ENCODE measurements at places on chromosomes 11 and 22.

- no peak for DNase-seq
These were observed 391.6 kb upstream of the CCDC90B start for GRCh38 chr11:83677730-83678129.

- no peak for DNase-seq
These were observed 111.0 kb upstream of the APOA1 start for GRCh38 chr11:116948391-116948790.

GRCh38 chr11:36409152-36409816, 100.8 kb downstream of the TRAF6 start:
- DNase-seq, result no peak

GRCh38 chr22:50303848-50304527, 3.5 kb downstream of the PLXNB2 start:
- DNase-seq, result no peak

DNA sequence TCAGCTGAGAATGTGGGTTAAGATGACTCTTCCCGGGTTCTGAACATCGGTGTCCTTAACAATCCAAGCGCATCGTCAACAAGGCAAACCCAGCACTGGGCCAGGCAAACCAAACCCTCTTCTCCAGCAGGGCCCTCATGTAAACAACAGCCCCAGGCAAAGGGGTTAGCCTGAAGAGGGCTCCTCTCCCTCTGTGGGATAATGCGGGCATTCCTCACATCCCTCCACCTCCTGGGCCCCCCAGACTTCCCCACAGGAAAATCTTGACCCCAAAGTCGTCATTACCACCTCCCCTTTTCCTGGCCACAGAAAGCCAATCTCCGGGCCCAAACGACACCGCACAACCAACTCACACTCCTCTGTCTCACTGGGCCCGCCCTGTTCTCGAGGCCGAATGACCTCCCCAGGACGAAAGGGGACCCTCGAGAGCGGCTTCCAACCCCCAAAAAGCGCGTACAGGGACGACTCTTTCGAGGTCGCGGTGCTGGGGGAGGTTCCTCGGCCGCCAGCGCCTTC, 566 bp downstream of the DDB1 start:
- no peak for DNase-seq

DNA sequence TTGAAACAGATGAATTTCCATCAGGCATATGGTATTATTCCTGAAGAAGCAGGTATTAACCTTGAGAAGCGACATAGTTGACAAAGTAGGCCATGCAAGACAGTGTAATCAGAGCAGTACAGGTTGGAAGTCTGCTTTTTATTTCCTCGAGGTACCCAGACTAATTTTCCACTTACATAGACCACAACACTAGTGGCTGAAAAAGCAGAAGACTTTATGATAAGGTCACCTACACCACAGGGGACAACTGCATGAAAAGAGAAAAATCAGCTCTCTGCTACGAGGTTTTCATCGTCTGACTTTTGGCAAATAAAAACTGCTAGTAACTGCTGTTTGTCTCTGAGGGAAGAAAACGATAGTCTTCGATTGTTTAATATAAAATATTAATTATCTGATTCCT, 77.5 kb downstream of the CNTN5 start:
- DNase-seq, result no peak

DNA sequence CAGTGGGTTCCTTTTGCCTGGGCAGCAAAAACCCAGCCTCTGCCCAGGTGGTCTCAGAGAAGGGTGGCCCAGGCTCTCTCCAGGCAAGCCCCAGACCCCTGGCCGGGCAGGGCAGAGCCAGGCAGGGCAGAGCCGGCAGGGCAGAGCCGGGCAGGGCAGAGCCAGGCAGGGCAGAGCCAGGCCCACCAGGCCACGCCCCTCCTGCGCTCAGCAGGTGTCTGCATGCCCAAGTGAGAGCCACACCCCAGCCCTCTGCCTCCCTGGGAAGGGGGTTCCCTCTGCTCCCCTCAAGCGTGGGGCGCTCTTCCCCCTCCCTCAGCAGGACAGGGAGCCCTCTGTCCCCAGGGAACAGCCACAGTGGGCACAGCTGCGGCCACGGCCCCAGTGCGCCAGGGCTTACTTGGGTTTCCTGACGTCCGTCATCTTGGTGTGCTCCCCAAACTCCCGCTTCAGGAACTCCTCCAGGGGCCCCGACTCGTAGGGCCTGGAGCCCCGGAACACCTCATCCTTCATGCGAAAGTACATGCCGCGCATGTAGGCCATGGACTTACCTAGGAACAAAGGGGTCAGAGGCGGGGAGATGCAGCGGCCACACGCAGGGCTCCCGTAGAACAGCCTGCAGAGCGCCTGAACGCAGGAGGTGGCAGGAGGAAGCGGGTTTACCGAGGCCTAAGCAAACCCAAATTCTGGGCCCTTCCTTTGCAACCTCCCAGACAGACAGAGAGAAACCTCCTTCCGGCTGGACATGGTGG, 10.1 kb upstream of the BAIAP2L2 start:
- no peak for DNase-seq

DNA sequence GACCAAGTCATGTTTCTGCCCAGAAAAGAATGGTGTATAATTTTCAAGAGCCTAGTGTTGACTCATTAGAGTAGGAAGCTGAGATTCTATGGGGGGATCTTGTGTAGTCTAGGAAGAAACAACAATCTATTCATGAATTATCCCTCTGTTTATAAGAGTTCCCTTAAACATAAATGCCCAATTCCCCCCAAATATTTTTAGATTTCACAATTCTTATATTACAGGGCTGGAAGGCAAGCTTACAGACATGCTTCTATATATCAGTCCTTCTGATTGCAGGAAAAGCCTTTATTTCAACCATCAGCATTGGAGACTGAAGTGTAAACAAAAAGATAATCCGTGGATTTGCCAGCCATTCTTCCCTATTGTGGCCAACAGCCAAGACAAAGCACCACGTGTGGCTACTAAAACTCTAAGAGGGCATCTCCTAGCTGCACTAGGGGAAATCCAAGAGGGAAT, 71.4 kb downstream of the NAT10 start:
- DNase-seq, result no peak

DNA sequence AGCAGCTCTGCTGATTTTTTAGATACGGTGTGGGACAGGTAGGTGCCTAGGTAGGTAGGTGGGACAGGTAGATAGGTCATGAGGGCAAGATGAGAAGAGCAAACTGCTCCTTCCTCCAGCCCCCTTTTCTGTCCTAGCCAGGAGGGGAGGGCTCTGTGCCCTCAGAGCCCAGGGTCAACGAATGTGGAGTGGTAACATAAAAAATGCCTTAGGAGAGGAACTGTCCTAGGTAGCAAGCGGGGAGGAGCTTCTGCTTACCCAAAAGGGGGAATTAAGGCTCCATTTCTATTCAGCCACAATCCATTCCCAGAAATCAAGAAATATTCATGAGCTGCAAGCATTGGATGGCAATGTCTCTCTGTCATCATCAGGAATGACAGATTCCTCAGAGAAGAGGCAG, 234.8 kb downstream of the GRIK4 start:
- no peak for DNase-seq

DNA sequence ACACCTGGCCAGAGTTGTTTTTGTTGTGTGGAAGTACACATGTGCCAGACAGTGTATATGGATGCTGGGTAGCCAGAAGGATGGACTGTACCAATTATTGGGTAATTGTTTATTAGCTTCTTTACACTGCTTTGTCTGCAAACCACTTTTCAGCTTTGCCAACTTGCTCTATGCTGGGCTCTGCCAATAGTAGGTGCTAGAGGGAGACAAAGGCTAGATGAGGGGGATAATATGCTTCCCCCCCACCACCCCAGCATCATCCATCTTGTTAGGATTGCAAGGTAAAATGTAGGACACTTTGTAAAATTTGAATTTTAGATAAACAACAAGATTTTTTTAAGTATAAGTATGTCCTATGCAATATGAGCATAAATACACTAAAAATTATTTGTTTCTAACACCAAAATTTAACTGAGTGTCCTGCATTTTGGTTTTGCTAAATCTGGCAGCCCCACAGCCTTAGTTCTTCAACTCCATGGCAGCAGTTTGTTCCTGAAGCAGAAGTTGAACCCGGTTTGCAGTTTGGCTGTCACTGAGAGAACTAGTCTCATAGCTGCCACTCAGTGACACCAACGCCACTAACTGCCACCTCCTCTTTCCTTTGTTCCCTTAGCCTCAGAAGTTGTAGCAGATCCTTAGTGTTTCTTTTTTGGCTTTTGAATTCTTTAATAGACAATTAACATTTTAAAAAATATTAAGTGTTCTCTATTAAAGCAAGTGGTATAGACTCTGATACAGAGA, 78.8 kb downstream of the CCDC81 start:
- no peak for DNase-seq

DNA sequence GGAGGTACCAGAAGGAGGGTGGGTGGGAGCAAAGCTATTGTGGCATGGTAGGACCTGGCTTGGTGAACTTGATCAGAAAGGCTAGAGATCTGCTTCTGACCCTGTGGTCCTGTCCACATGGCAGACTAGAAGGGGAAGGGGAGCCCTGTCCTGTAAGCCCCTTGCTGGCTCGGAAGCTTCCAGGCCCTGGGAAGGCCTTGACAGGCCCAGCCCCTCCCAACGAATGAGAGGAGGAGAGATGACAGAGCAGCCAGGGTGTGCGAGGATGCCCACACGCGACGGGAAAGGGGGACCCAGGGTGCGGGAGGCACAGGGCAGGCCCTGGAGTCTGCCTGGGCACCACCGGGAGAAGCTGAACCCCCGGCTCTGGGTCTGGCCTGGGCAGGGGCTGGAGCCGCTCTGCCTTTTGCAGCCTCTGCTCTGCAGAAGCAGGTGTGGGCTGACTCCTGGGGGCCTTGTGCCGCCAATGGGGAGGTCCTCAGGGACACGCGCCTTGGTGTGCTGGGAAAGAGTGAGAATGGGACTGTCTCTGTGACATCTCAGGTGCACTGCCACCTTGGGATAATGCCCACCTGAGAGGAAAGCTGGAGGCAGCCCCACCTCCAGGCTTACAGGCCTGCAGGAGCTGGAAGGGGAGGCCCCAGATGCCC, 1447.5 kb downstream of the BRD1 start:
- DNase-seq, result no peak

- DNase-seq, result no peak
These were observed 7.6 kb upstream of the CCKBR start for GRCh38 chr11:6251990-6252473.

DNA sequence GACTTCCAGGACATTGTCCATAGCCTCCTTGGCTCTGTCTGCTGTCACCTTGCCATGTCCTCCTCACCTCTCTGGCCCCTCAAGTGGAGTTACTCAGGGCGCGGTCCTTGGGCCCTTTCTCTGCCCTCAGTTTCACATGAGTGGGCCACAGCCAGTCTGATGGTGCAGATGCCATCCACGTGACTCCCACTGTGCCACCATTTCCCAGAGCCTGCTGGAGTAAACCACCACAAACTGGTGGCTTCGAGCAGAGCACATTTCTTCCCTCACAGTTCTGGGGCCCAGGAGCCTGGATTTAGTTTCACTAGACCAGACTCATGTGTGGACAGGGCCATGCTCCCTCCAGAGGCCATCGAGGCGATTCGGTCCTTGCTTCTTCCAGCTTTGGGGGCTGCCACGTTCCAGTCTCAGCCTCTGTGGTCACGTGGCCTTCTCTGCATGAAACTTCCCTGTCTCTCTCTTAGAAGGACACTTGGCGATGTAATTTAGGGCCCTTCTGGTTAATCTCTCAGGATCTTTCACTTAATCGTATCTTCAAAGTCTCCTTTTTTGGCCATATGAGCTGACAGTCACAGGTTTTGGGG, 14.6 kb downstream of the SMARCB1 start:
- no peak for DNase-seq

- DNase-seq, result no peak
These were observed 171.1 kb downstream of the TENM4 start for GRCh38 chr11:79269611-79270307.

DNA sequence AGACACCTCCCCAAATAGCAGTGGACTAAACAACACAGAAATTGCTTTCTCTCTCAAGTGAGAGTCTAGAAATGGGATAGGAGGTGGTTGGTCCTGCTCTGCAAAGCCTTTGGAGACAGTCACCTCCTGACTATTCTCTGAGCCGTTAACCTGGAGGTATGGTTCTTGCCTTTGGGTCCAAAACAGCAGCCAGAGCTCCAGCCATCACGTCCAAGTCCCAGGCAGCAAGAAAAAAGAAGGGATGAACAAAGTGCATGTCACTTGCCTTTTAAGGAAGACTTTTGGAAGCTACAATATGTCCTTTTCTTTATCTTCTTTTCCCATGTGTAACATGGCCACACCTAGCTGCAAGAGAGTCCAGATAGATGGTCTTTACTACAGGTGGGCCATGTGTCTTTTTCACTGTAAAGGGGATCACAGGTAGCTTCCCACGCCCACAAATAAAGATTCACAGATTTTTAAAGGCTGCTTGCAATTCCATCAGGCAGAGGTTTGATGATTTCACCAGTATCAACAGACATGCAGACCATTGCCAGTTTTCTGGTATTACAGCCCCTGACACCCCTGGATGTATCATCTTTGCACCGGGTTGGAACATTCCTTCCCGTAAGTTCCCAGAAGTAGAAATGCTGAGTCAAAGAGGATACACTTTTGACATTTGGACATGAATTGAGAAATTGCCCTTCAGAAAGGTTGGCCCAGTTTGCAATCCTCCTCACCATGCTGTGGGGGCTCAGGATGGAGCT, 66.0 kb downstream of the MYEOV start:
- no peak for DNase-seq

GRCh38 chr11:124115782-124116616, 749 bp downstream of the VWA5A start:
- no peak for DNase-seq

DNA sequence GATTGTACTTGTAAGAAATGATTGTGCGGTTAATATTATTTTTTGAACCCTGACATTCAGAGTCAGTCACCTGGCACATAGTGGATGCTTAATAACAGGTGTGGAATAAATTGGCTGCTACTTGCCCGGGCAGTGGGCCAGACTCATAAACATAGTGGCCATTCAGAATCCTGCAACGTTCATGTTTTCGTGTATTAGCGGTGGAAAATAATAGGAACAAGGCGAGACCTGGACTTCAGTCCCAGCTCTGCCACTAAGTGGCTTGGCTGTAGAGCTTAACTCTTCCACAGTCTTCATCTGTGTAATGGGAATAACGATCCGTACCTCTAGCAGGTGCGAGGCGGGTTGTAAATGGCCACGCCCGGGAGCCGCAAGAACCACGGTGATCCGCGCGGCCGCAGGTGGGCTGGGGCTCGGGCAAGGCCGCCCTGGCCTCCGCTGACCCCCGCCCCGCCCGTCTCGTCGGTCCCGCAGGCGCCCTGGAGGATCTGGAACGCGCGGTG, 761 bp upstream of the TMEM25 start:
- no peak for DNase-seq
